ENCODE measurements at places on chromosomes 16 and 17.

DNA sequence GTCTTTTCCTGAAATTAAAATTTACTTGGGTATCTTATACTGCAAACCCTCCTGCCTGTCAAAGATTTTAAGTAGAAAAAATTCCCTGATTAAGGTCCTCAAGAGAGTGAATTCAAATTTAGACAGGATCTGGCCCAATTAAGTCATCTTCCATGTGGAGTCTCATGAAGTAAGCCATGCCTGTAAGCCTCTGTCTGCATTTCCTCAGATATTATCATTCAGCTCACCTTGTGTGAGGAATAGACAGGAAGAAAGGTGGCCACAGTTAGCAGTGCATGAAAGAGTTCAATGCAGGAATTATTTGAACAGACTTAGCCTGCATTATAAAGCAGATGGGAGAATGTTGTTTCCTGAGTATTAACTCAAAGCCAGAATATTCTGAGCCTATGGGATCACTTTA, 174.7 kb downstream of the HS3ST3A1 start:
- no peak for DNase-seq

GRCh38 chr16:35552763-35553162, 2093.4 kb downstream of the TP53TG3F start:
- no peak for DNase-seq

DNA sequence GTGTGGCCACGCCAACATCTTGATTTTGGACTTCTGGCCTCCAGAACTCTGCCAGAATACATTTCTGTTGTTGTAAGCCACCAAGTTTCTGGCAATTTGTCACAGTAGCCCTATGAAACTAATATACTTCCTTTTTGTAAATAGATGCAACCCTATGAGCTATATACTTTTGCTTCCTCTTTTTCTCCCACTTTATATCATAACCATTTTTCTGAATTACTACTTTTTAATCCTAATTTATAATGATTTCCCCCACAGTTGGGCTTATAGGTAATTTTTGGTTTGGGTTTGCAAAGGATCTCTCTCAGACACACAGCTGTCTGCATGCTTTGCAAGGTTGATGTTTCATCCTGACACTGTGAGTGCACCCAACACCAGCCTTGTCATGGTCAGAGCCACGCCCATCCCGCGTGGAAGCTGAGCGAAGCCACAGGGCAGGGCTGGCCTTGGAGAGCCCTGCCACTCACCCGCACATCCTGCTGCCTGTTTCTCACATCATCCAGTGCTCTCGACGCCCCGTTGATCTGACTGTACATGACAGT, 5.8 kb downstream of the TRIM25 start:
- no peak for DNase-seq

- DNase-seq = no peak
Measured at GRCh38 chr16:12501707-12502457, 301.8 kb downstream of the CPPED1 start.

GRCh38 chr17:63295288-63295687, 150.8 kb downstream of the CYB561 start:
- no peak for DNase-seq

DNA sequence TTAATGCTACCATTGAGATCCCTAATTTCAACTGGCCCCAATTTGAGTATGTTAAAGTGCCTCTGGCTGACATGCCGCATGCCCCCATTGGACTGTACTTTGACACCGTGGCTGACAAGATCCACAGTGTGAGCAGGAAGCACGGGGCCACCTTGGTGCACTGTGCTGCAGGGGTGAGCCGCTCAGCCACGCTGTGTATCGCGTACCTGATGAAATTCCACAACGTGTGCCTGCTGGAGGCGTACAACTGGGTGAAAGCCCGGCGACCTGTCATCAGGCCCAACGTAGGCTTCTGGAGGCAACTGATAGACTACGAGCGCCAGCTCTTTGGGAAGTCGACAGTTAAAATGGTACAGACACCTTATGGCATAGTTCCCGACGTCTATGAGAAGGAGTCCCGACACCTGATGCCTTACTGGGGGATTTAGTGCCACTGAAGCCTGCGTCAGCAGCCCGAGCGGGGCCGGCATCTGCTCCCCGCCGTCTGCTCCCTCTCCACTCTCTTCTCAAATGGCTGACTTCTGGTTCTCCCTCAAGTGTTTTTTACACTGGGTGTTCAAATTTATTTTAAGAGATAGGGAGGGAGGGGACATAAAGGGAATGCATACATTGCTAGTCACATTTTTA, 22.9 kb downstream of the DUSP14 start:
- DNase-seq = no peak

GRCh38 chr16:81609323-81609892, 164.8 kb downstream of the CMIP start:
- no peak for DNase-seq

DNA sequence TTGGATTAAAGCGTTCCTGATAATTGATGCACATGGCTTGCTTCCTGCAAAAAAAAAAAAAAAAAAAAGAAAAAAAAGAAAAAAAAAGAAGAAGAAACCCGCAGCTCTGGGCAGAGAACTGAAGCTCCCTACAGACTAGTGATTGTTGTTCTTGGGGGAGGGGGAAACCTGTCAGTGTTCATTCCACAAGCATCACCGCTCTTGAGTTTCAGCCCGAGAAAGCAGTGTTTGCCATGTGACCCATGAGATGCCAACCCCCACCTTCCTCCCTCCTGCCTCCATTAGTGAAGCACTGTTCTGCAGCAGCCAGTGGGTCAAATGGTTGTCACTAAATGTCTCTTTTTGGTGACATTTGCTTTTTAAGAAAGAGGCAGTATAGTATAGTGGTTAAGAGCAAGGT, 1.7 kb downstream of the USP43 start:
- no peak for DNase-seq

DNA sequence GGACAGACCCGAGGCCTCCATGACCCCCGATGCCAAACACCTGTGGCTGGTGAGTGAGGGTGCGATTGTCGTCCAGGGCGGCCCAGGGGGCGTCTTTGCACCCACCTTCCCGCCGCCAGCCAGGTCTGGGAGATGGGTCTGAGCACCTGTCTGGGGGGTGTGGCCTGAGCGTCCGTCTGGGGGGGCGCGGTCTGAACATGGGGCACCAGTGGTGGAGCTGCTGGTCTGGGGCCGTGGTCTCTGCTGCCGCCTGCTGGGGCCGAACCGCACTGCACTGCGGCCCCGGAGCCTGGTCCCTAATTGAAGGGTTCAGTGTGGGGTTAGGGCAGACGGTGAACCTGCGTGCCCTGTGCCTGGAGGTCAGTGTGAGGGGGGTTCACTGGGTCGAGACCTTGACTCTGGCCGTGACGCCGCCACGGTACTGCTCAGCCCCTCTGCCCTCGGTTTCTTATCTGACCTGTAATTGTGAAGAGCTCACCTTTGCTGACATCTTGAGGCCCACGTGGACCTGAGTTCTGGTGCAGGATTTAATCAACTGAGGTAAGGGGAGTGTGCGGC, 12.6 kb upstream of the TCF25 start:
- no peak for DNase-seq

Data from vagina (tissue), 2 donors.